NCI-H524 (cell line): ENCODE measurements at places on chromosomes 2 and 18.

GRCh38 chr2:79952616-79953015, 351.9 kb downstream of the LRRTM1 start:
- no peak for DNase-seq

DNA sequence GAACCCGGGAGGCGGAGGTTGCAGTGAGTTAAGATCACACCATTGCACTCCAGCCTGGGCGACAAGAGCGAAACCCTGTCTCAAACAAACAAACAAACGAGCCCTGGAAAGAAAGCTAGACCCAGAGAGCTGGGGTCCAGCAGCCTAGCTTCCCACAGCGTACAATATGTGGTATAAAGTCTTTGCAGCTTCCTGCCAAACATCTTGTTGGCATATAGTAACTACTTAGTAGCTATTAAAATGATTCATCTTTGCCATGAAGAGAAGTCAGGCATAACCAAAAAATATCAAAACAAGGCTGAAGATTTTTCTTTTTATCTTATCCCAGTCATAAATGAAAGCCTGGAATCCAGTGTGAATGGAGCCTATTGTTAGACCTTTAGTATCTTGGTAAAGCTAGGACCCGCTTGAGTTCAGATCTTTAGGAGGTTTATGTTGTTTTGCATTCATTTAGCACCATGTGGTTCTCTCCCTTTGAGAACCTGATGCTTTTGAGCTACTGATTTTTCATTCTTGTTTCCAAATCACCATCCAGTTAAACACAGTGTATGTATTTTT, 139.7 kb upstream of the NOSTRIN start:
- DNase-seq = no peak

GRCh38 chr2:68487773-68488355, 20.5 kb downstream of the APLF start:
- peak; percentile 37 for DNase-seq

DNA sequence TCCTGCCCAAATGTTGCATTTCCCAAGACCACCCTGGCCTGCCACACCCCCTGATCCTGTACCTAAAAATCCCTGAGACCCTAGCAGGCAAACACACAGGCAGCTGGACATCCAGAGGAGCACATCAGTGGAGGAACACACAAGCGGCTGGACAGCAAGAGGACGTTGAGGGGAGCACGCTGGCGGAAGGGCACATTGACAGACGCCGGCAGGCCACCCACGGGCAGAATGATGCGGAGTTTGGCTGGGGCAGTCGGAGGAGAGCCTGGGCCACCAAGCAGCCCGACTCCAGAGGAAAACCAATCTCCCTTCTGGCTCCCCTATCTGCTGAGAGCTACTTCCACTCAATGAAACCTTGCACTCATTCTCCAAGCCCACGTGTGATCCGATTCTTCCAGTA, 47.7 kb downstream of the EMX1 start:
- no peak for DNase-seq

GRCh38 chr2:110755491-110756078, 23.2 kb downstream of the ACOXL start:
- DNase-seq = no peak

DNA sequence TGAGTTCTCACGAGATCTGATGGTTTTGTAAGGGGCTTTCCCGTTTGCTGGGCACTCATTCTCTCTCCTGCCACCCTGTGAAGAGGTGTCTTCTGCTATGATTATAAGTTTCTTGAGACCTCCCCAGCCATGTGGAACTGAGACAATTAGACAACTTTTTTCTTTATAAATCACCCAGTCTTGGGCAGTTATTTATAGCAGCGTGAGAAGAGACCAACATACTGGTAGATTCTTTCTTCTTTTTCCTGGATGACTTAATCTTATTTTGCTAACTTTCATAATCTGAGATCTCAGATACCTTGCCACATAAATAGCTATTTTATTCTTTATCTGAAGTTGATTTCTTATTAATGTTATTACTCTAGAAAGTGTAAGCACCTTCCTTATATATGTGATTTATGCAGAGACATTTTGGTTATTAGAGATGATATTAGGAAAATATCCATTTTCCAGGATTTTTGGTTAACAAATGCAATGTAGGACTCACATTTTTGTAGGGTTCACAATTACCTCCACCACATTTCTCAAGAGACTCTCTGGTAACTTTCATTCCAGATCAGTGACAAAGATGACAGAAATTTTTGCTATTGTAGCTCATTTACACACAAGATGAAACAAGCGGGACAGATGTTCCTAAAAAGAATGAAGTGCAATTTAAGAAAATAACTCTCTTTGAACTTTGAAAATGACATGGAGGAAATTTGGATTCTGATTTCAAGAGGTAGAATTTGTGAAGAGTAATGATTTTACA, 97.9 kb upstream of the RND3 start:
- DNase-seq = no peak

DNA sequence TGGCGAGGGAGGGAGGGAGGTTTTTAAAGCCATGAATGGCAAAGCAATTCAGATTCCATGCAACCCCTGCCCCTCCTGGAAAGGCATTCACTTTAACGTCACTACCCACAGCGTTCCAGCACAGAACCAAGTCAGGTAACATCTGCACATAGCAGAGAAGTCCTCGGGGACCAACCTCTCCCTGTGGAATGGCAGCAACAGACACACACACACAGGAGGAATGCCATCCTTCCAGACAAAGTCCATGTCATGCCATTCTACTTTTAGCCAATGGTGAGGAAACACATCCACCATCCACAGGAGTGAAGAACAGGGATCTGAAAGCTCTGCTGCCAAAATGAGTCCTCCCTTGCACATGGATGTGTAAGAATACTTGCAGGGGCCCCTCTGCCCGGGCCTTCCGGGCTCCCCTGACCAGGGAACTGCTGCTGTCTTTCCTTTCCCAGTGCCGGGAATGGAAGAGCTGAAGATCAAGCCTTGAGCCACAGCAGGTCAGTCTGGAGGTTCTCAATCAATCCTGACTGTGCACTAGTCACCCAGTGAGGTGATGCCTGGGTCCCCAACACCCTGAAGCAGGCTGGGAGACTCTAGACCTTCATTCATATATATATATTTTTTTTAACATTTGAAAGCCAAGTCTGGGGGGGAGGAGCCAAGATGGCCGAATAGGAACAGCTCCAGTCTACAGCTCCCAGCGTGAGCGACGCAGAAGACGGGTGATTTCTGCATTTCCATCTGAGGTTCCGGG, 63.7 kb downstream of the UXS1 start:
- no peak for DNase-seq

DNA sequence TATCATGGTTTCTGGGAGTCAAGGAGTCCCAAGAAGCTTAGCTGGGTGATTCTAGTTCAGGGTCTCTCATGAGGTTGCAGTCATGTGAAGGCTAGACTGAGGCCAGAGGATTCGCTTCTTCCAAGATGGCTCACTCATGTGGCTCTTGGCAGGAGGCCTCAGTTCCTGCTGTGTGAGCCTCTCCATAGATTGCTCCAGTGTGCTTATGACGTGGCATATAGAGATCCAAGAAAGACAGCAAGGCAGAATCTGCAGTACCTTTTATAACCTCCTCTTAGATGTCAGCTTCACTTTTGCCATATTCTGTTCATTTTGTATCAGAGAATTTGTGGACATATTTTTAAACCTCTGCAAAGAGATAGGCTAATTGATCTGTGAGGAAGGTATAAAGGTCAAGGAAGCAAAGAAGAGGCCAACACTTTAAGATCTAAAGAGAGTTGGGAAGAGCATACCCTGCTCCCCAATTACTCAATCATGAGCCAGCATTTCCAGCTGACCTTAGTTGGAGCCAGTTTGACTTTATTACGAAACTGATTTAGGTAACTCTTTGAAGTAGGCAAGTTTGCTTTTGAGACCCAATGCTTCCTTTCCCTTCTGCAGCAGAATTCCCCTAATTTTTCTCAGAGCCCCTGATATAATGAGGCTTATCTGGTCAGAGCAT, 134.7 kb downstream of the EML6 start:
- DNase-seq = no peak

GRCh38 chr2:80496775-80497174, 192.2 kb upstream of the LRRTM1 start:
- DNase-seq = no peak

DNA sequence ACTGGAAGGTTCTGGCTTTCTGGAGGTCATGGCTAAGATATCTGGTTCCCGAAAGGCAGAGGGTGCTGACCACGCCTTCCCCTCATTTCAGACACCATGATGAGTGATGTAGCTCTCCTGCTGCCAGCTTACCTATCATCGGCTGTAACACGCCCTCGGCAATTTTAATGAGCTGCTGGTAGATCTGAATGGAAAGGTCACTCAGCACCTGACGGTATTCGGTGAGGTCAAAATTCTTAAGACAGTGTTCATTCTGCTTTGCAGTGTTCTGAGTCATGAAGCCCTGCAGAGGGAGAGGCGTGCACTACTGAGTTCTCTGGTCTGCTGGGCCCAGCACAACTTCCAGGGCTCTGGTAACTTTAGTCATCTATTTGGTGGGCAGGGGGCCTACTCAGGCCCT, 25.7 kb upstream of the ACAA2 start:
- no peak for DNase-seq

DNA sequence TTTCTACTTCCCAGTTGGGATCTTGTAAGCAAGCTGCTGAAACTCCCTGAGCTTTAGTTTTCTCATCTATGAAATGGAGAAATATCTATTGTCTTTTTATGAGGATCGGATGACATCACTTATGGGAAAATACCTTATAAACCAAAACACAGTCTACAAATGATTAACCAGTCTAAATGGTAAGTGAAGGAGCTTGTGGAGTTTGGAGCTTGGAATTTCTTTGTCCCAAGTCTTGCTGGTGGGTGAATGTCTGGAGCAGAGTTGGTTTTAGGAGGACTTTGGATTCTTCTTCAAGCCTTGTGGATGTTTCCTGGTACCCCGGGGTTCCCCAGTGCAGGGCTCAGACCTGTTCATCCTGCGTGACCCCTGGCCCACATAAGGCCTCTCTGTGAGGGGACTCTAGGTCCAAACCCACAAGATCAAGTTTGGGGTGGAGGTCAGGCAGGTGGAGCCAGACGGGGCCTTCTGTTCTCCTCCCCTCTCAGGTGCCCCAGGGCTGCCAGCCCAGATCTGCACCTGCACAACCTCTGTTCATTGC, 43.2 kb downstream of the FOSL2 start:
- no peak for DNase-seq

GRCh38 chr2:3356799-3357198, 20.8 kb downstream of the EIPR1 start:
- no peak for DNase-seq

DNA sequence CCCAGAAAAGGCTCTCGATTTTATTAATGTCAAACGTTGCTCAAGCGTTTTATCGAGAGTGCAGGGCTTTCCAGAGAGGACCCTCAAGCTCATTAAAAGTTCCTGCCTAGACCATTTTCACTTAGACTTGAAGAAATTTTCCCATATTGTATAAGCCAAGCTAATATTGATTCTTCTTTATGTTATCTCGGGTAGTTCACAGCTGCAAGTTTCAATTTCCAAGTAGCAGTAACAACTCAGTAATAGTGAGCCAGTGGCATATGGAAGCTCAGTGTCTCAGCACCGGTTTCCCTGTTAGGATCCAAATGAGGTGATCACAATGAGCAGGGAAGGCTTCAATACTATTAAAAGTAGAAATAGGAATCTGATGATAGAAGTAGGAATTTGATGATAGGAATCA, 274.5 kb downstream of the TMX3 start:
- no peak for DNase-seq

- DNase-seq = peak; percentile 51
These were observed 72.9 kb upstream of the MYCN start for GRCh38 chr2:15867194-15868171.

- DNase-seq = peak; percentile 32
These were observed 40.9 kb downstream of the TCF4 start for GRCh38 chr18:55546851-55547704.

GRCh38 chr2:237280939-237281338, 133.0 kb downstream of the COL6A3 start:
- no peak for DNase-seq

- peak; percentile 71 for DNase-seq
These were observed 68.1 kb upstream of the CSRNP3 start for GRCh38 chr2:165401285-165401852.

GRCh38 chr2:118971245-118972122, 29.5 kb downstream of the MARCO start:
- no peak for DNase-seq

DNA sequence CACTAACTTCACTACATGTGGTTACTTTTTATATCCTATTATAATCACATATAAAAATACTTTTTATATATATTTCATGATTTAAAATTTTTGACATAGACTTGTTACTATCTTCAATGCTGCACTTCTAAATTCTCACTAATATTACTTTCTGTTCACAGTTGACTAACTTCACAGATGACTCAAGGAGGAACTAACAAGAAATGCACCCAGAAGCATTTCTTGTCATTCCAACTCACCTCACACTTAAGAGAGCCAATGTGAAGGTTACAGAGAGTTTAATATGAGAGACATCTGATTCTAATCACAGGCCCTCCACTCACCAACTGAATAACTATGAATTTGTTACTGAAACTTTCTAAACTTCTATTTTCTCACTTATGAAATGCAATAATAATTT, 399.8 kb upstream of the SLC8A1 start:
- DNase-seq = no peak

DNA sequence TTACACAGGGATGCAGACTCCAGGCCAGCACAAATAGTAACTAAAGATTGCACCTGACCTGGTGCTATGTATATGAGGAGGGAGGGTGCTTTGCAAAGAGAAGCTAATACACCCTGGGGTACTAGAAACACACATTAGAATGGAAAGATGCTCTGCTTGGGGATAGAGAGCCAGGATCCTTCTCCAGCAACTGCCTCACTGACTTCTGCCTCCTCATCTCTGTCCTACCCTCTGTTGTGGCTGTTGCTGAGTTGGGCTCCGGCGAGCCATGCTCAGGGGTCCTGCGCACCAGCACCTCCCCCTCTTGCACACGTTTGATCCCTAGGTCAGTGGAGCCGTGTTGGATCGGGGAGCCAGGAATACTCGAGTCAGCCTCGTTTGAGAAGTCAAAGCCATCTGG, 23.7 kb upstream of the ORC2 start:
- no peak for DNase-seq

- peak; percentile 7 for DNase-seq
These were observed 80.7 kb downstream of the LYPD1 start for GRCh38 chr2:132589111-132589830.

GRCh38 chr2:138373993-138374408, 127.6 kb upstream of the SPOPL start:
- peak; percentile 3 for DNase-seq

- no peak for DNase-seq
These were observed 116.3 kb upstream of the RMP24 start for GRCh38 chr18:35856178-35856577.

- DNase-seq = peak; percentile 22
These were observed 26.9 kb downstream of the SDC1 start for GRCh38 chr2:20198001-20198400.

DNA sequence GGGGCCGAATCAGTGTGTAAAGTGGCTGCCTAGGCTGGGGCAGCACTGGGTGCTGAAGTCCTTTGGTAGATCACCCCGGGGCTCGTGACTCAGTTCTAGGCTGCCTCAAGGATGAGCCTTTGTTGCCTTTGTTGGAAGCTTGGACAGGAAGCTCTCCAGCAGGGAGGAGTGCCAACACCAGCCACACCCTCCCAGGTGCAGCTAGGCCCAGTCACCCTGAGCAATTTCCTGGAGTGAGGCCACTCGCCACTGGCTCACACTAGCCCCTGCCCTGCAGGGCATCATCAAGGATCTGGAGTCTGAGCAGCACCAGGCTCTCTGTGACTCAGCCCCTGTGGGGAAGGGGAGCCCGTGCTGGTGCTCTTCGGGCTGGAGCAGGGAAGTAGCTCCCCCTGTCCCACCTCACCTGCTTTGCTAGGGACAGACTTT, 6.7 kb upstream of the SDC1 start:
- no peak for DNase-seq
